ENCODE measurements at places on chromosomes 2 and 18. TPM values are rescaled to one million over a fixed set of nuclear protein-coding genes. Genes with fewer than 3 reads are reported as not detected.

G6PC2 gene
- 4.2 TPM for total RNA-seq

CROCC2 gene
- 0.16 TPM for total RNA-seq

CPLX4 gene
- 46.1 TPM for total RNA-seq

INPP5D gene
- 8.0 TPM for total RNA-seq

GALNT14 gene
- total RNA-seq: 2.2 TPM

NT5C1B gene
- total RNA-seq: not detected

RAMP1 gene
- total RNA-seq: 6.9 TPM

MERTK gene
- 12.6 TPM for total RNA-seq

FIGN gene
- total RNA-seq: 10.3 TPM

VAMP8 gene
- total RNA-seq: 8.5 TPM

ZNF385B gene
- total RNA-seq: 30.8 TPM

ALLC gene
- total RNA-seq: 0.77 TPM

HRH4 gene
- not detected for total RNA-seq

ZSWIM2 gene
- not detected for total RNA-seq

IL1RL1 gene
- total RNA-seq: 4.3 TPM

BCL2L11 gene
- total RNA-seq: 42.2 TPM

C1QL2 gene
- 4.1 TPM for total RNA-seq

CCDC74B gene
- total RNA-seq: 13.4 TPM

SERPINB11 gene
- 0.93 TPM for total RNA-seq

DAPL1 gene
- 64.9 TPM for total RNA-seq

DUSP19 gene
- 9.3 TPM for total RNA-seq

RBM44 gene
- total RNA-seq: 2.6 TPM

MC5R gene
- 0.33 TPM for total RNA-seq

TNFRSF11A gene
- total RNA-seq: 3.9 TPM

METTL4 gene
- total RNA-seq: 17.0 TPM

CLHC1 gene
- 40.6 TPM for total RNA-seq

LRRTM1 gene
- 2.0 TPM for total RNA-seq

SCG2 gene
- 9.6 TPM for total RNA-seq

TRIM43 gene
- not detected for total RNA-seq

COBLL1 gene
- 92.7 TPM for total RNA-seq
